ENCODE measurements at places on chromosomes 5 and 9. TPM values are rescaled to one million over a fixed set of nuclear protein-coding genes. Genes with fewer than 3 reads are reported as not detected.

The PCSK1 gene
- 2.9 TPM for total RNA-seq

DNA sequence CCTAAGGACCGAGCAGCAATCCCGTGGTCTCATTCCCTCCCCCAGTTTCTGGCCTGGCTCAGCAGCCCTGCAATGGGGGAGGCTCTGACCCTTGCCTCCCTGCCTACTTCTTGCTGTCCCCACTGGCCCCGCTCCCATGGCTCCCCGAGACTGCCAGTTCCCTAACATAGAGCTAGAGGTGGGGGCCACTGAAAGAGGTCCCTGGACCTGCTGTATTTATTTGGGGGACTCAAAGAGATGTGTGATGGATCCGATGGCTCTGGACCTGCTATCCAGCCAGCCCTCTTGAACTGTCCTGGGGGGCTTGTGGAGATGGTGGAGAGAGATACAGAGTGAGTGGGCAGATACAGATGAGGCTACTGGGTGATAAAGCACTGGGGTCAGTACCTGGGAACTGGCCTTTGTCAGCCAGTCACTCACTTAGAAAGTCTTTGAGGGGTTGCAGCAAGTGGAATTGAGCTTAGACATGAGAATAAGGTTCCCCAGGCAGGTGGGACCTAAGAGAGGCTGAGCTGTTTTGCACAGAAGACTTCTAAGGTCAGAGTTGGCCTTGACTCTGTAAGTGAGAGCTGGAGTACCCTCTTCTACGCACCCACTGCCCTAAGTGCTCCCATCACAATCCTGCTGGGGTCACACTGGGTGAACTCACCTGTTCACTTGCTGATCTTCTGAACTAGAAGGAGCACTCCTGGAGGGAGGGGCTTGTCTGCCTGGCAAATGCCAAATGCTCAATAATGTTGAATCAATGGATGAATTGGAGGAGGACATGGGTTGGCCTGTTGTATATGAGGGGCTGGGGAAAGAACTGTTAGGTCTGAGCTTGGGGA, 42.9 kb downstream of the CXXC5 start:
- no peak for DNase-seq

GRCh38 chr5:14551211-14551610, 30.4 kb upstream of the OTULINL start:
- no peak for DNase-seq

DNA sequence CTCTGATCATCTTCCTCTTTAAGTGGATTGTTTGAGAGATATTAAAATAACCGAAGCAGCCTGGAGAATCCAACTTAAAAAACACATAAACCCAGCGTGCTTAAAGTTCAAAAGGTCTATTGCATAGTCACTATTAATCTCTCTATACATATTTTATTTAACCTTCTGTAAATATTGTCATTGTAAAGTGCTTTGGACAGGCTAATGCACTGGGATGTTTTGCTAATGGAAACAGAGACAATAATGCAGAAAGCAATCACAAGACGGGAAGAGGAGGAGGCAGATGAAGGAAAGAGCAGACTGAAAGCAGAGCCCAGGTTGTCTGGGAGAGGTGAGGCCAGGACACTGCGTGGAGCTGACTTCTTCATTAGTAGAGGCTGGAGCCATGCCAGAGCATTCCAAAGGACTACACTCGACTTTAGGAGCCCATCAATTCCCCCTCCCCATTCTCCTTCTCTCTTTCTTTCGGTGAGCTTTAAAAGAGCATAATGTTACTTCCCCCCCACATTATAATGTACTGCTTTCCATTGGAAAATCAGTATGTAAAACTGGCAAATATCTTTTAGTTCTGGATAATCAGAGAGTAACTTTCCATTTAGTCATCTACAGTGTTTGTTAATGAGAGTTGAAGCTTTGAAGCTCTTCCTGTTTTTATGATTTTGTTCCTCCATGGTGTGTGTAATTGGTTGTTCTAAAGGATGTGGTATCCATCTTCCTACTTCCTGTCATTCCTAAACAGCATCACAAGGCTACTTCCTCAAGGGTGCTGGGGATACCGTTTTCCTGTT, 307.3 kb upstream of the MPDZ start:
- no peak for DNase-seq

The SPATA31E1 gene
- total RNA-seq = not detected

The SMARCA2 gene
- total RNA-seq = 227 TPM

All from frontal cortex (tissue), 4 donors.